Fibroblast of skin of scalp (primary cell): ENCODE measurements at places on chromosomes 16 and 17.

DNA sequence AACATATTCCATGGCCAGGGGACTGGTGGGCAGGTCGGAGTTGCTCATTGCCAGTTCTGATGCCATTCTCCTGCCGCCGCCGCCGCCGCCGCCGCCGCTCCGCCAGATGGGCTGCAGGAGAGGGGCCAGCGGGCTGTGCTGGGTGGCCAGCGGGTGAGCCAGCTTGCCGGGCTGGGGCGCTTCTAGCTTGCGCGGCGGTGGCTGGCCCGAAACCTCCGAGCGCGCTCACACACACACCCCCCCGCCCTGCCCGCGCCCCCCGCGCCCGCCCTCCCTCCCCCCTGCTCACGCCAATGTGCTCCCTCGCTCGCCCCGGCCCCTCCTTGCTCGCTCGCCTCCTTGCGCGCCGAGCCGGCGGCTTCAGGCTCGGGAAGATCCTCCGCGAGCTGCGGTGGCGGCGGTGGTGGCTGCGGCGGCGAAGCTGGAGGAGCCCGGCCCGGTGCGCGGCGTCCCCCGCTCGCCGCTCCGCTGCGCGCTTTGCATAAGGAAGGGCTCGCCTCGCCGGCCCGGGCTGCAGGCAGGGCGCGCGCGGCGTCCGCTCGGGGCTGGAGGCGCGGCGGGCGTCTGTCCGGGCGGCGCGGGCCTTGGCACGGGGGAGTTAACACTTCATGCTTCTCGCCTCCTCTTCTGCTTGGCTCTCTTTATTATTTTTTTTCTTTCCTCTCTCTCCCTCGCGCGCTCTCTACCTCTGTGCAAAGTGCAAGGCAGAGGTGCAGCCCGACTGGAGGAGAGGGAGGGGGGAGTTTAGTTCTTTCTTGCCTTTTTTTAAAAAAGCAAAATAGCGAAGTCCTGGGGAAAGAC is 500 bp downstream of the MAF start:
- DNase-seq: peak; percentile 49

- no peak for DNase-seq
Measured at GRCh38 chr16:85568519-85568918, 44.6 kb upstream of the GSE1 start.

DNA sequence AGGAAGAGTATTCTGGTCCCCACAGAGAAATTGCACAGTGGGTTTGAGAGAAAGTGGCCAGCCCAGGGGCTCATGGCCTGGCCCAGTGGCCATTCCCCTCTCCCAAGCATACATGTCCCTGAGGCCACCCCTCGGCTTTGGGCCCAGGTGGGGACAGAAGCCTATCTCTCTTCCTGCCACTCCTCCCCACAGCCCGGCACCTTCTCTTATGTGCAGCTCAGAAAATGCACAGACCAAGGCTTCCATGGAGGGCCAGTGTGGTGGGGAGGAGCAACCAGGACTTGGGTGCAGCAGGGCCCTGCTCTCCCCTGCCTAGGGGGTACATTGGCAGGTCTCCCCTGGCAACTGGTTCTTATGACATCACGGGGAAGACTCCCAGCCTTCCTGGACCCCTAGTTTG is at the start of gene C16orf90:
Gene C16orf90, minus strand, starts transcription at position 314 of the 400 bp plus-strand sequence. Its CDS starts 68 bp downstream, at position 246.
- DNase-seq: no peak

DNA sequence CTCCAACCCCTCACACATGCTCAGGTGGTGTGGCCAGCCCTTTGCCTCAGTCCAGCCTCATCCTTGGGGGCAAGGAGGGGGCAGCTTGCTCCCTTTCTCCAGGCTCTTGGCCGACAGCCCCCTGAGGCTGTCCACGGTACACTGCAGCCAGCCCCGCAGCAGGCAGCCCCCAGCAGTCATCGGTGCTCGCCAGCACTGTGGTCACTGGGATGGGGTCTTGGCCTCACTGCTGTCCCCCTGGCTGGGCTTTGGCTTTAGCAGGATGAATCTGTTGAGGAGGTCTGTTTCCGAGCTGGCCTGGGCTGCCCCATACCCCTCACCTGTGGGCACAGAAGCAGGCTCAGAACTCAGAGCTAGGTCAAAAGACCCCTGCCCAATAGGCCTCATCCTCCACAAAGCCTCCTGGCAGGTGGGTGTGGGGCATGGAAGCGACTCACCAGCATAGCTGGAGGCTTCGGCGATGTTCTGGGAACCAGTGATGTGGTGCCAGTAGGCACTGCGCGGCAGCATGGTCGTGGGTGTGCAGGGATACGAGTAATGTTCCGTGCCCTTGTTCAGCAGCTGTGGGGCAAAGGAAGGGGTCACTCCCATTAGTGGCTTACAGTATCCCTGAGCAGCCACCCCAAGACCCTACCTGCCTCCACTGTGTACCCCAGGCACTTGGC is 10.8 kb downstream of the POLR2C start:
- DNase-seq: no peak

- DNase-seq: peak; percentile 4
Measured at GRCh38 chr16:78177987-78178386, 78.5 kb downstream of the WWOX start.

GRCh38 chr16:70572926-70573270 is 49.3 kb downstream of the SF3B3 start:
- no peak for DNase-seq

DNA sequence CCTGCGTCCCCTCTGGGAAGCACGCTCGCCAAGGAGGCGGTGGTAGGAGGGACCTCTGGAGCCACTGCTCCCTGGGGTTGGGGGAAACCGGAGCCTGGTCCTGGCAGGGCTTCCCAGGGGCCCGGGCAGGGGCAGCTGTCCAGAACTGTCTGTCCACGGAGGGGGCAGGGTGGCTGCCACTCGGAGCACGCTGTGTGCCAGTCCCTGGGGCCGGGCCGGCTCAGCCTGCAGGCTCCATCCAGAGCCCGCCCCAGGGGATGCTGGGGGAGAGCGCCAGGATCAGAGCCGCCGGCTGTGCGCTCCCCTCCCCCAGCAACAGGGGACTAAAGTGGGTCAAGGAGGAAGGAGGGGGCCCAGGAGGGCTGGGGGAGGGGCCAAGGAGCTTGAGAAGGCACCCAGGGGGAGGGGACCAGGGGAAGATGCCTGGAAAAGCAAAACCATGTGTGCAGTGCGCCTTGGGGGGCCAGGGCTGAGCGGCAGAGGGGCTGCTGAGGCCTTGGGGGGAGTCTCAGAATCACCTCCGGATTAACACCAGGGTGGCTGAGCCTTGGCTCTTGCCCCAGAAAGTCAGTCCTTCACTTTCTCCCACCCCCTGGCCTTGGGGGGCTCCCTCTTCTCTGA is 21.3 kb downstream of the ZNF423 start:
- peak; percentile 90 for DNase-seq

- no peak for DNase-seq
Measured at GRCh38 chr16:79562166-79562823, 38.2 kb downstream of the MAF start.

DNA sequence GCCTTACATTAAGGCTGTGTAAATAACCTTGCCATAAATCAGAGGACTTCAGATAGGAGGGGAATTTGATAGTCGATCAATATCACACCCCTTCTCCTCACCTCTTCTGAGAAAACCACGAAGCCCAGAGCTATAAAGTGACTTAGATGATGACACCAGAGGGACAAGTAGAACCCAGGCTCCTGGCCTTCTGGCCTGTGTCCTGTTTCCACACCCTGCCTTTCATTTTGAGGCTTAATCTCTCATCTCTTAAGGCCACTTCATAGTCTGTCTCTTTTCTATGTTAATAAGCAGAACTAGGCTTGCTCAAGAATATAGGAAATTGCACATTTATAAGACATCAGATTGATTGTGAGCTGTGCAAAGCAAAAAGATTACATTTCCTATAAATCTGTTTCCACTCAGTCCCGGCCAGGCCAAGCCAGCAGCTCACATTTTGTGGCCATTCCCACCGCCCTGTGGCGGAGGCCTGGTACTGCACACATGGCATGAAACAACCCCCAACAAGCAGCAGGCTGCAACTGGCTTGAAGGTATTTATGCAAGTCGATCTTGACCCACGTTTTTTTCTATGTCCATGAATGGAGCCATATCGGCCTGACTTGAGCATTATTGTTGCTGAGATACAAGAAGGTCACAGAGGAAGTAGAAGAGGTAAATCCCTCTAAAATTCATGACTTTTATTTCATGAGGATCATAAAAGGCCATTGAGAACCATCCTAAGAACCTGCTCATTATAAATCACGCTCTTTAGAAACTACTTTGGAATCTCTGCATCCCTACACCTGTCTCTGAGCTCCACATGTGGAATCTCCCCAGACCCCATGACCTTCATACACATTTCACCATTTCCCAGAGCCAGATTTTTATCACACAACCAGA is 93.7 kb downstream of the PMP22 start:
- peak; percentile 82 for DNase-seq

DNA sequence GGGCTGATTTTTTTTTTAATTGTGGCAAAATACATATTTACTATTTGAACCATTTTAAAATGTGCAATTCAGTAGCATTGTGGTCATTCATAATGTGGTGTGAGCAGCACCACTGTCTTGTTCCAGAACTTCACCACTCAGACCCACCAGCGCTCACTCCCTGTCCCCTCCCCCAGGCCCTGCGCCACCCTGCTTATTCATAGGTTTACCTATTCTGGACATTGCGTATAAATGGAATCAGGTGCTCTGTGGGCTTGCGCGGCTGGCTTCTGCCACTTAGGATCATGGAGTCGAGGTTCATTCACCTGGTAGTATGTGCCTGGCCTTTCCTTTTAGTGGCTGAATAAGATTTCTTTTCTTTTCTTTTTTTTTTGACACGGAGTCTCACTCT is 59.4 kb downstream of the NT5M start:
- DNase-seq: no peak

DNA sequence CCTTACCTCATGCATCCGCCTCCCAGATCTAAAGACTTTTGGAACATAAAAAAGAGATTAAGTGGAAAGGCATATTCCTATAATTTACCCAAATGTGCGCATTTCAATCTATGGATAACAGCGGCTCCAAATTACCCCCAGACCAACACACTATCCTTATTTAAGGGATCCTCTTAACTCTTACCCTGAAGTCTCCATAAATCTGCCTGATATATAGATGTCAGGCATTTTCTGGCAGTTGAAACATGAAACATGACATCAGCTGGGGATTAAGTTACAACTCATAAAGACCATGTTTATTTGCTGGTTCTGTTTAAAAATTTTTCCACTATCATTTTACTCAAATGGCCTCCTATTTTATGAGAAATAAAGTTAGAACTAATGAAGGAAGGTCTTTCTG is 478.5 kb upstream of the SALL1 start:
- DNase-seq: no peak

GRCh38 chr17:56359518-56359917 is 206.2 kb downstream of the ANKFN1 start:
- no peak for DNase-seq

GRCh38 chr17:75338335-75338734 is 49.1 kb upstream of the SLC25A19 start:
- peak; percentile 47 for DNase-seq

DNA sequence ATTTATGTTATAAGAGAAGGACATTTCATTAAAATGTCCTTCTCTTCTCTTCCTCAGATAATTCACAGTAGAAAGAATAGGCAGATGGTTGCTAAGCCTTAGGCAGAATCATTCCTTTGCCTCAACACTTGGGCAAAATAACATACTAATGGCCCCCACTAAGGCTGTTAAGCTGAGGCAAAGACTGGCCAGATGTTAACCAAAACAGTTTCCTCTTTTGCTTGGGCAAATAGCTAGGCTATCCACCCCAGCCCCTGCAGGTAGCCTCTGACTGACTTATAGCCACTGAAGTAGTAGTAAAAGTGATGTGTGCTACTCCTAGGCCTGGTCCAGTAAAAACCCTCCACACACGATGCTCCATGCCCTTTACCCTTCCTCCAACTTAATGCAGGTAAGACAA is 55.2 kb downstream of the SPAG9 start:
- DNase-seq: no peak

GRCh38 chr17:40531051-40531991 is 29.9 kb upstream of the TNS4 start:
- DNase-seq: peak; percentile 75

- no peak for DNase-seq
Measured at GRCh38 chr17:59238906-59239305, 18.6 kb downstream of the GDPD1 start.

- no peak for DNase-seq
Measured at GRCh38 chr17:64596439-64596838, 65.7 kb downstream of the SMURF2 start.

- DNase-seq: peak; percentile 86
Measured at GRCh38 chr16:89507834-89508590, at the start of gene SPG7. SPG7 (plus strand) TSS chr16:89508403; CDS start chr16:89508418, 15 bp downstream.

GRCh38 chr17:40535924-40536294 is 29.4 kb downstream of the CCR7 start:
- DNase-seq: peak; percentile 47

- DNase-seq: no peak
Measured at GRCh38 chr17:69732272-69732918, 317.9 kb downstream of the MAP2K6 start.
